ENCODE measurements at places on chromosomes 6 and 20.

- DNase-seq = no peak
Measured at GRCh38 chr6:63750400-63750799, 114.8 kb downstream of the PHF3 start.

DNA sequence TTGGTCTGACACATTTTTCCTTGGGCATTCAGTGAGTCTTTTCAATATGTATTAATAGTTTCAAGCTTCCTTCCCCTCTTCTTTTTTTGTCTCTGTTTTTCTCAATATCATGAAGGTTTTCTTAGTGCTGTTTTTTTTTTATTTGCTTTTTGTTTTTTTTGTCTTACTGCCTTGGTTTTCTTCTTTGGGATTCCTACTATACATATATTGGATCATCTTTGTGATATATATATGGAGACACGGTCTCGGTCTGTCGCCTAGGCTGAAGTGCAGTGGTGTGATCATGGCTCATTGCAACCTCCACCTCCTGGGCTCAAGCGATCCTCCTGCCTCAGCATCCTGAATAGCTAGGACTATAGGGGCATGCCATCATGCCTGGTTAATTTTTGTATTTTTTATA, 43.8 kb downstream of the NCOA3 start:
- DNase-seq = no peak

- DNase-seq = no peak
Measured at GRCh38 chr20:6104493-6105188, 18.2 kb downstream of the FERMT1 start.

- no peak for DNase-seq
Measured at GRCh38 chr6:97705568-97705967, 422.6 kb upstream of the MMS22L start.

GRCh38 chr6:67361264-67361663, 1273.8 kb upstream of the ADGRB3 start:
- no peak for DNase-seq

GRCh38 chr20:35318502-35319157, 26.4 kb upstream of the FAM83C start:
- no peak for DNase-seq

DNA sequence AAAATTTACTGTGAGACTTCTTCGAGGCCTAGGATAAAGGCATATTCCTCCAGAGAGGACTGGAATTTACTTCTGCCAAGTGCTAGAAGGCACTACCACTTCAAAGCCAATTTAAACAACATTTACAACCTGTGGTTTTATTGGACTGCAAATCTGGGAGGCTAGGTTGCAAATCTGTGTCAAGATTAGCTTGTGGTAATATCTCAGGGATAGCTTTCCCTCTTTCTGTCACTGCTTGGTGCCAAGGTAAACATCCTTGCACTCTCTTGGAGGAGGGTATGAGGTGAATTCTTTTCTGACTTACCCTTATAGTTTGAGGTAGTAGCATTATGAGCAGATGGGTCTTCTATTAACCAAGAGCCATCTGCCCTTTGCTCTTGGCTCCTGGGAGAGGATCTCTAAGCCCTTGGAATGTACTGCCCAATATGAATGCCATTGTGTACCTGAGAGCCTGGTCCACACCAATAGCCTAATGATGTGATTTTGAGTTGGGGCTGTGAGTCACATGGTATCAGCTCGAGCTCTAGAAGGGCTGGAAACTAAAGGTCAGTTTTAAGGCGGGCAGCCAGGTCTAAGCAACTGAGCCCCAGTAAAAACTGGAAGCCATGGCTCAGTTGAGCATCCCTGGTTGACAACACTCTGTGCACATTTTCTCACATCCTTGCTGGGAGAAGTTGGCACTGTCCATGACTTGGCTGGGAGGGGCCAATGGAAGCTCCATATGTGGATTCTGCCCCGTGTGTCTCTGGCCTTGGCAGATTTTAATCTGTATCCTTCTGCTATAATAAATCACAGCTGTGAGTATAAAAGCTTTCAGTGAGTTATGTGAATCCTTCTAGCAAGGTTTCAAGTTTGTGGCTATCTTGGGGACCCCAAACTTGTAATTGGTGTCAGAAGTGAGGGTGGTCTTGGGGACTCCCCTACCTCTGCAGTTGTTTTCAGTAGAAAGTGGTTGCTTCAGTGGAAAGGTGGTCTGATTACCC, 188.1 kb downstream of the UBE3D start:
- DNase-seq = no peak

- no peak for DNase-seq
Measured at GRCh38 chr20:51766994-51767866, 960 bp downstream of the ATP9A start.

DNA sequence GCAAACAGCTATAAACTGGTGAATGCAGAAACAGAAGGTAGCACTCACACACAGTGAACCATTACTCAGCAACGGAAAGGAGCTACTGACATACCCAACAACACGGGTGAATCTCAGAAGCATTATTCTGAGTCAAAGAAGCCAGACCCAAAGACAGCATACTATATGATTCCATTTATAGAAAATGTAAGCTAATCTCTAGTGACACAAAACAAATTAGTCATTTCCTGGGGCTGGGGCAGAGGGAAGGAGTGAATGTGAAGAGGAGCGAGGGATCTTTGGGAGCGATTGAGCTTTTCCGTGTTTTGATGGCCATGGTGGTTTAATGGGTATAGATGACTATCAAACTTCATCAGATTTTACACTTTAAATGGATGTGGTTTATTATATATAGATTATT, 614.6 kb downstream of the DHX35 start:
- no peak for DNase-seq

DNA sequence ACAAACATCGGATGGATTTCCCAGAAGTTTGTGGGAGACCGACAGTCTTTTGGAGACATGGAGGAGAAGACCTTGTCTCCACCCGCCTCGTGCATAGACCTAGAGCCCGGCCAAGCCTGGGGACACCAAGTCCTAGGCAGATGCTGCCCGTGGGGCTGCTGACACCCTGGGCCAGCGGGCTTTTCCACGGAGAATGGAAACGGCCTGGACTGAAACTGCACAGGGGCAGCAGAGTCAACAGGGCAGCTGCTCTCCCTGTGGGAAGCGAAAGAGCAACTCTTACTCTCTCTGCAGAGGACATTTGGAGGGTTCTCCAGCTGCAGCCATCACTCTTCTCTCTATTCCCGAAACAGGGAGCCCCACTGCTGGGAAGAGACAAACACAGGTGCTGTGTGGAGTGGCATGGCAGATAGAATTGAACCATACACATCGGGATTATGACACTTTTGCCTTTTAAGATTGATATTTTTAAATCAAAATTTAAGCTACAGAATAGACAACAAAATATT, 401.2 kb downstream of the THBS2 start:
- DNase-seq = no peak

DNA sequence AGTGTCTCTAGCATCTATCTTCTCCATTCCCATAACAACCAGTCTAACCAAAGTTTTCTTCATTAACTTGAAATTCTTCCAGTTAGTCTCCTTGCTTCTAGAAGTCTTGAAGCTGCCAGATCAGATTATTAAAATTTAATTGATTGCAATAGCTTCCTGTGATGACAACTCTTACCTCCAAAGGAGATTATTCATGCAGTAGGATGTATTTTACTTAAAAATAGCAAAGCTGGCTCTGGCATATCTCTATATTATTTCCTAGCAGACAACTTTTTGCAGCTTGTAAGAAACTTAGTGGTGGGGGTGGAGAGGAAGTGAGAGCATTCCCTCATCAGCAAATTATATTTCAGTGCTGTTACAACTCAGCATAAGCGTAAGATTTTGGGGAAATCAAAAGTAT, 290.4 kb downstream of the GRIK2 start:
- no peak for DNase-seq

DNA sequence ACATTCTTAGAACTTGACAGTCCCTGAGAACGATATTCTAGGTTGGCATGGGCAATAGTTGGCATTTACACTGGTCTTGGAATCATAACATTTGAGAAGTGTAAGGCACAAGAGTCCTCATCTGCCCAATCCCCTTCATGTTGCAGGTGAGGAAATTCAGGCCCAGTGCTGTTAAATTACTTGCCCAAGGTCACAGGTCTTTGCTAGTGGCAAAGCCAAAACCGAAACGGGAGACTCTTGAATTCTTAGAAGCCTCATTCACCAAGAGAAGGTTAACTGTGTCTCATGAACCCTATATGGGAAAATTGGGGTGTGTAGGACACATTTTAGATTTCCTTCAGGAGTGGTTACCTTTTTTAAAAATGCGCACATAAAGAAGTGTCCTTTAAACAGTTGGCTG, 7.2 kb downstream of the E2F3 start:
- DNase-seq = no peak
